Upper lobe of right lung (tissue), 1 donor: ENCODE measurements at places on chromosomes 5 and 9.

GRCh38 chr5:157358871-157359270, 92.9 kb downstream of the CYFIP2 start:
- no peak overlapping the region for H3K27ac ChIP-seq
- no peak for DNase-seq
- peaks cover 24% of the 10 kb centered on the region for H3K36me3 ChIP-seq

GRCh38 chr5:131114754-131115153, 50.3 kb downstream of the HINT1 start:
- no peaks in the 10 kb centered on the region for H3K36me3 ChIP-seq
- H3K4me1 ChIP-seq = no peaks in the 10 kb centered on the region
- H3K27me3 ChIP-seq = no peaks in the 10 kb centered on the region
- H3K27ac ChIP-seq = no peak overlapping the region

DNA sequence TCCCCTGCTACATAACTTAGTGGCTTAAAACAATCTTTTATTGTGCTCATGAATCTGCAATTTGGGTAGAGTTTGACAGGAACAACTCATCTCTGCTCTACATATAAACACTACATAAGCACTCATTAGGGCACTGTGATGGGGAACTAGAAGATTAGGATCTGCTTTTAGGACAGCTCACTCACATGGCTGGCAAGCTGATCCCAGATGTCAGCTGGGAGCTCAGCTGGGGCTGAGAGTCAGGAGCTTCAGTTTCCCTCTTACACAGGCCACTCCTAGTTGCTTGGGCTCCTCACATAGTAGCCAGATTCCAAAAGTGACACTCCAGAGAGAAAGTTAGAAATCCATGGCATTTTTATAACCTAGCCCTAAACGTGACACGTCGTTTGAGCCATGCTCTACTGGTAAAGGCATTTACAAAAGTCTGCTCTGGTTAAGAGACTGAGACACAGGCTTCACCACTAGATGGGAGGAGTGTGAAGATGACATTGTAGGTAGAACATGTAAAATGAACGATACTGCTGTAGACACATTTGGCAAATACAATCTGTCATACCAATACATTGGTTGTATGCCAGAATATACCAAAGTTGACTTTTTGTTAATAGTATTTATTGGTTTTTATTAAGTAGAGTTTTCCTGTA, 23.6 kb downstream of the SCAI start:
- no peak for DNase-seq
- no peak overlapping the region for H3K4me3 ChIP-seq
- H3K36me3 ChIP-seq = no peaks in the 10 kb centered on the region
- no peak overlapping the region for H3K27ac ChIP-seq

- no peak for DNase-seq
- H3K4me1 ChIP-seq = no peaks in the 10 kb centered on the region
- no peak overlapping the region for H3K27ac ChIP-seq
Observed at GRCh38 chr5:95241635-95242034, 43.3 kb downstream of the MCTP1 start.

- no peaks in the 10 kb centered on the region for H3K27me3 ChIP-seq
- no peak for DNase-seq
- no peak overlapping the region for H3K4me3 ChIP-seq
- no peaks in the 10 kb centered on the region for H3K36me3 ChIP-seq
- H3K27ac ChIP-seq = no peak overlapping the region
Observed at GRCh38 chr9:132020272-132020671, 59.4 kb downstream of the MED27 start.

- no peak for DNase-seq
- H3K4me3 ChIP-seq = no peak overlapping the region
- no peaks in the 10 kb centered on the region for H3K36me3 ChIP-seq
- no peak overlapping the region for H3K27ac ChIP-seq
Observed at GRCh38 chr9:125950880-125951471, 203.8 kb downstream of the PBX3 start.

DNA sequence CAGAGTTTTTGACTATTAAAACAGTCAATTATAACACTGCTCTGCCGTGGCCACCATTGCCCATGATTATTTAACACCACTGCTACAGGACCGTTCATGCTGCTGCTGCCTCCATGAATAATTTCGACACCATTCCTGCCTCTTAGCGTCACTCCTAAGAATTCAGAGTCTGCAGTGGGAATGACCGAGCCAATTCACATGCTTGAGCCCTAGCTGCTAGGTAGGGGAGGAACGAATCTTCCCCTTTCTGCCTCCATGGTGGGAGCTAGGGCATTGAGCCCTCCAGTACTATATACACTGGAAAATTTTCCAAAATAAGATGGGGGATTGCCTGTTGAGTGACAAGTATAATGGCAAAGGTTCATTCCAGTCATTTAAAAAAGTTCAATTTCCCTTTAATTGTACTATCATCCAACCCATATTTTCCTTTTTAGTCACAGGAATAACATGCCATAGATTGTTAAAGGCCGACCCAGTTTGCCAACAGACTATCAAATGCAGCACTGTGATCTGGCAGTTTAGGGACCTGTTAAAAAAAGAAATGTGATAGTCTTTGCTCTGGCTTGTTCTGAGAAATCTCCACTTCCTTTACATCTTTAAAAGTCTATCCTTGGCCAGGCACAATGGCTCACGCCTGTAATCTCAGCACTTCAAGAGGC, 13.5 kb upstream of the B4GALT1 start:
- no peak overlapping the region for H3K4me3 ChIP-seq
- no peak for DNase-seq
- H3K27ac ChIP-seq = no peak overlapping the region
- H3K27me3 ChIP-seq = no peaks in the 10 kb centered on the region
